ENCODE measurements at places on chromosomes 2 and 18.
A peak's percentile ranks its signal among the peaks of the same experiment; 100 is the strongest.

DNA sequence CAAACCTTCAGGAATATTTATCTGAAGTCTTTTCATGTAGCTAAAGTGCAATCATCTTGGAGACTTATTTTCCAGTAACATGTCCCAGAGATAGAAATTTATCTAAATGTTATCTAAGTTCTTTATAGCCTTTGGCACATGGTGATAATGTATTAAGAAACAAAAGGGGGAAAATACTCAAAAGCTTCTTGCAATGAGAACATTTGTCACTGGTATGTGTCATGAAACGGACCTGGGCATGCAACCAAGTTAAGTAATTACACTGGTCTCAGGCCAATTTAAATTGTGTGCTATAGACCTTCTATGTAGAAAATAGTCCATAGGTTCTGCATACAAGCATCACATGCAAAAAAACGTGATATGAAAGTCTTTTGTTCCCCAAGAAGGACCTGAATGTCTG lies 136.2 kb downstream of the SLC8A1 start:
- DNase-seq = peak; percentile 56

DNA sequence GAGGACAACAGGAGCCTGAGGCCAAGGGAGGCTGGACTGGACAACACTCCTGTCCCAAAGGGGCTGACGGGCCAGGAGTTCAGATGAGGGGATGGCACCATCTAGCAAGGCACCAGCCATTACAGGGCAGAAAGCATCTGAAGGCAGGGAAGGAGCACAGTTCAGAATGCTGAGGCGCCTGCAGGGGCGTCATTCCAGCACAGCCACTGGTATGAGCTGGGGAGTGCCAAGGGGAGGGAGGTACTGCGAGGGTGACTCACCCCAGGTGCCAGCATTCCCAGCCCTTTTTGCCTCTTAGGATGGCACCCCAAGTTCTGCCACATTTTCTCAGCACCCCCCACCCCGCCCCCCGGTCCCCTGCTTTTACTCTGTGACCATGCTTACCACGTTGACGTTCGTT lies 129.8 kb upstream of the EPAS1 start:
- DNase-seq = no peak

DNA sequence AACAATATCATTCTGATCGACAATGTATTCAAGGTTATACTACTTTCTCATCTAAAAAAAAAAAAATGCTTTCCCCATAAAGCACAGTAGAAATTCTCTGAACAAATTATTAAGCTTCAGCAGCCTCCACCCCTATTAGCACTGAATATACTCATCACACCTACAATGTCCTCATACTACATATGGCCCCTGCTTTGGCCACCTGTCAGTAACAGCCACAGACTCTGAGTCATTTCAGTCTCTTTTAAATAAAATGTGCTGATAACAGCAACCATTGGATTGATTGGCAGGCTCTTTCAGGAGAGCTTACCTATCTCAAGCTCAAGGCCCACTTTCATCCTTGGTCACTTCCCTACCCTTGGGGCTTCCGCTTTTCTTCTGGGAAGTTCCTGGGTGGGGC lies 236.7 kb downstream of the TMX3 start:
- DNase-seq = no peak

GRCh38 chr2:46034535-46034934 lies 262.7 kb upstream of the EPAS1 start:
- no peak for DNase-seq

Measured in muscle of leg (tissue), 16 donors.